NCI-H2081 (cell line): ENCODE measurements at places on chromosomes 16 and 17.

- DNase-seq, result no peak
Measured at GRCh38 chr16:17026600-17027242, 444.0 kb downstream of the XYLT1 start.

- no peak for DNase-seq
Measured at GRCh38 chr17:11545002-11545401, 53.3 kb upstream of the DNAH9 start.

DNA sequence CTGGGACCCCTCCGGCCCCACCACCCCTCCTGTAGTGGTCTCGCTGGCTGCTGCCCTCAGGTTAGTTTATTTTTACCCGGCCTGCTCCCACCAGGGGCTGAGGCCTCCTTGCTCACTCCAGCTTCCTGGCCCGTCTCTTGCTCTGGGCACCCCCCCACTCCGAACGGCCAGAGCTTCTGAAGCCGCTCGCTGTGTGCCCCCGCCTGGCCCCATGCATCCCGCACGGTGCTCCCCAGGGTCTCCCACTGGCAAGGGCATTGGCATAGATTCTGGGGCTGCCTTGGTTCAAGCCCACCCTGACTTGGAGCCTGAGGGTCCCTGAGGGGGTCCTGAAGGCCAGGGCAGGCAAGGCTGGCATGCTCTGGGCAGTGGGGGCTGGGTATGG is 186.4 kb downstream of the SEC14L1 start:
- DNase-seq, result no peak

- DNase-seq, result peak; percentile 97
Measured at GRCh38 chr17:7572588-7573323, 6.7 kb upstream of the CD68 start.

DNA sequence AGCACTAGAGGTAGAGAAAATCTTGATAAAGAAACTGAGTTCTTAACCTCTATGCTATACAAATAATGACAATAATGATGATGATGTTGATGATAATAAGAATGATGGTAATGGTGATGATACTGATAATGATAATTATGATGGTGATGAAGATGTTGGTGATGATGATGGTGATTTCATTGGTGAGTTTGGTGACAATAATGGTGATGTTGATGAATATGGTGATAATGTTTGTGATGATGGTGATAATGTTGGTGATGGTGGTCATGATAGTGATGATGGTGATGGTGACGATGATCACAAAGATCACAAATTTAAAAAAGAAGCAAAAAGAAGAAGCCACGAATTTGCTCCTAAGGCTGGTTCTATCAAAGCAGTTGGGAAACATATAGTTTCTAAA is 519.0 kb upstream of the C16orf82 start:
- DNase-seq, result no peak

- DNase-seq, result no peak
Measured at GRCh38 chr16:1135459-1135825, 17.5 kb upstream of the CACNA1H start.

- DNase-seq, result no peak
Measured at GRCh38 chr17:82348866-82349265, 10.2 kb upstream of the TEX19 start.
